Ovary (tissue), 10 donors: ENCODE measurements at places on chromosomes 12 and 14. TPM values are rescaled to one million over a fixed set of nuclear protein-coding genes. Genes with fewer than 3 reads are reported as not detected.
A peak's percentile ranks its signal among the peaks of the same experiment; 100 is the strongest.

RD3L gene
- total RNA-seq: not detected

RGS6 gene
- 1.1 TPM for total RNA-seq

GRCh38 chr12:16300736-16301135 is 23.3 kb upstream of the SLC15A5 start:
- DNase-seq: no peak

DNA sequence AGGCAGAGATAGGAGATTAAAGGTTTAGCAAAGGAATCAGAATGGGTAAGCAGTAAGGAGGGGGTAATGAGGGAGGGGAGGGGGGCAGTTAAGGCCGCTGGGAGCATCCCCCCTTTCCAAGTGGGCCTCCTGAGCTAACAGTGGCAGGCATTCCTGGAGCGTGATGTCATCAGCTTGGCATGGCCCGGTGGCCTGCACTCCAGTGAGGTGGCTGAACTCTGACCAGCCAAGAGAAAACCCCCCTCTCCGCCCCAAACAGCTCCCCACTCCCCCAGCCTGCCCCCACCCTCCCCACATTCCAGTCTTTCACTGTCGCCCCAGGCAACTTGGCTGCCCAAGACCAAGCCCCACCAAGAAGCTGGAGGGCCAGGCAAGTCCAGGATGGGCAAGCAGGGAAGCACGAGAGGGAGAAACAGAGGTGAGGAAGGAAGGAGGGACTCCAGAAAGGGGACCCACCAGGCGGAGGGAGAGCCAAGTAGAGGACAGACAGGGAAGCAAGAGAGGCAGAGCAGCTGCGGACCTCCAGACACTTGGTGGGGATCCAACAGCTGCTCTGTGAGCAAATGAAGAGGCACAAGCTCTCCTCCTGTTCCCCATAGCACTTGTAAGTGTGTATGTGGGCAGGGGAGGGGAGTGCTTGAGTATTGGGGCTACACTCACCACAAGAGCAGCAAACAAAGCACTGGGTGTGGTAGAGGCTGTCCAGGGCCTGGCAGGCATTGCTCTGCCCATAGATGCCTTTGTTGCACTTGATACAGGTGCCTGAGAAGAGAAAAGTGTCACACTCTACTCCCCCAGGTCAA is 4.5 kb downstream of the AJUBA start:
- peak; percentile 58 for DNase-seq

GRCh38 chr14:69766984-69767368 is at the start of gene SRSF5:
Gene SRSF5 (plus strand): TSS chr14:69767142. CDS start chr14:69768157, 1,015 bp downstream.
- peak; percentile 96 for DNase-seq

- DNase-seq: peak; percentile 9
Observed at GRCh38 chr14:104360501-104360900, 219.1 kb upstream of the C14orf180 start.

DNA sequence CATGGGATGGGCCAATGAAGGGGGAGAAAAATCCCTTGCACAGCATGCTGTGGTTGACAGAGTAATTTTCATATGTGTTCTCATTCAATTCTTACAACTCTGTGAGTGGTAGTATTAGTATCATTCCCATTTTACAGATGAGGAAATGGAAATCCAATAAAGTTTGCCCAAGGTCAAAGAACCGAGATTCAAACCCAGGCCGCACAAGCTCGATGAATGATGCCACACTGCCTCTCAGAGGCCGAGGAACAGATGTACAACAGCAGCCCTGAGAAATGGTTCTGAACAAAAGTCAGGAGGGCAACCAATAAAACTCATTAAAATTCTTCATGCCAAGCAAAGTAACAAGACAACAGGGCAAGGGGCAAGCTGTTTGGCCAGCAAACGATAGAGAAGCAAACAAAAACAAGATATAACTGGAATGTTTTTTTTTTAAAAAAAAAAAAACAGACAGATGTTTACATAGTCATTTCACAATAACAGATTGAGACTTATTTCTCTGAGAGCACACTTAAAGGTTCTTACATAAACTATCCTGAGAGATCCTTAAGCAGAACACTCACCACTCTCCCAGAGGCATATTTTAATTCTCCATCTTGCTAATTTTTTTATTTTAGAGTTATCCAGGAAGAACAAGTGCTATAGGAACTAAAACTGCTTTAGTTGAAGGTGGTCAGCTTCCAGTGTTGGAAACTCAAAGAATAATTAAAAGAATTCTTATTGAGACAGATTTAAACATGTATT is 85.8 kb downstream of the EXOC5 start:
- DNase-seq: peak; percentile 43
